ENCODE measurements at places on chromosomes 16 and 17. TPM values are rescaled to one million over a fixed set of nuclear protein-coding genes. Genes with fewer than 3 reads are reported as not detected.

The TPPP3 gene
- 0.54 TPM for total RNA-seq

The SLC13A2 gene
- not detected for total RNA-seq

The COPRS gene
- total RNA-seq = 123 TPM

The KRT24 gene
- total RNA-seq = not detected

The FZD2 gene
- 21.3 TPM for total RNA-seq

The PERCC1 gene
- not detected for total RNA-seq

The CMTM2 gene
- not detected for total RNA-seq

The VASN gene
- 10.3 TPM for total RNA-seq

The ZG16B gene
- total RNA-seq = 0.54 TPM

The LDHD gene
- not detected for total RNA-seq

The CCL4L2 gene
- not detected for total RNA-seq

The RPA1 gene
- 38.4 TPM for total RNA-seq

The TLCD3B gene
- total RNA-seq = not detected

The SOCS1 gene
- total RNA-seq = 2.2 TPM

All from IMR-90 (cell line).